ENCODE measurements at places on chromosomes 7 and 10.

GRCh38 chr10:111207500-111207899 is 130.7 kb downstream of the ADRA2A start:
- DNase-seq: peak; percentile 8

DNA sequence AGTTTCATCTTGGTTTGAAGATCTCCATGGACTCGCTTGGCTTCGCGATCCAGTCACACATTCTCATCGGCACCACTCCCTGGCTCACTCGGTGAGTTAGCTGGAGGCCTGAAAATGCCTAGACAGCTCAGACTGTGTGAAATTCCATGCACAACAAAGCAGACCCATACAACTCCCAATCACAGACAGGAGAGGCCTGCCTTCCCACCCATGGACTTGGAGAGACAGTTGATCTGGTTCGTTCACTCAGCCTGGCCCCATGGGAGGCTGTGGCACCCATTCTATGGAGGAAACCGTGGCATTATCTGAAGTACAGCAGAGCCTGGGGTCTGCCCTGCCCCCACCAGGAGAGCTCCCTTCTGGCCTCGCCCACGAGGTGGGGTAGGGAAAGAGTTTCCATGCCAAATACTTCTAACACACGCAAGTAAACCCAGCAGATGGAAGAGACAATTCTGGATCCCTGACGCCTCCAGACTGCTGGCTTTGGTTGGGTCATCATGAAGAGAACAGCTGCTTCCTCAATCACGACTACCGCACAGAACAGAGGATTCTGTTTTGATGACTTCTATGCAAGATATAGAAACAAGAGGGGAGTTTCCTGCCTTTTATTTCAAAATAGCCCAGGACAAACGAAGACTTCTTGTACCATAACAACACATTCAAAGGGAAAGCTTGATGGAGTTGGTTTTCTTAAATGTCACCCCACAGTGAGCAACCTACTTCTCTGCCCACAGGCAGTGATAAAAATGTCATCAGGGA is 15.9 kb downstream of the FAM53B start:
- DNase-seq: no peak

DNA sequence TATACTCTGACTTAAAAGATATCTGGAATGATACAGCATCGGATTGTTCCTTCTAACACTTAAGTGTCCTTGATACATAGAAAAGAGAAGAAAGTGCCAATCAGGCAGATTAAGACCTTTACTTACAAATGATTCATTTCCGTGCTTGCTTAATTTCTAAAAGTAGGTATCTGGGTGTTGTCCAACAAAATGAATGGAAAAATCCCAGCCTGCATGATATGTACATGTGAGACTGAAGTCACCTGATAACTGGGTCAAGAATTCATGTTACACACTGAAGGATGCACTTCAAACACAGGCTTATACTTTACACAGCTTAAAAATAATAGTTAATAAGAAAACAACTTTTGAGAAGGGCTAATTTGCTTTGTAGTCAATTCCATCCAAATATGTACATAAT is 25.2 kb upstream of the PLXDC2 start:
- DNase-seq: no peak

- DNase-seq: no peak
These were observed 208.2 kb downstream of the MAD1L1 start for GRCh38 chr7:2024567-2024918.

- DNase-seq: no peak
These were observed 20.8 kb upstream of the JCAD start for GRCh38 chr10:30080161-30080560.
